ENCODE measurements at places on chromosomes 7 and 10.

- peak; percentile 31 for DNase-seq
Measured at GRCh38 chr7:139618482-139619366, 95.2 kb downstream of the CLEC2L start.

GRCh38 chr10:29189256-29189655 lies 99.6 kb upstream of the LYZL1 start:
- no peak for DNase-seq

GRCh38 chr7:80868566-80868965 lies 50.3 kb downstream of the SEMA3C start:
- DNase-seq, result no peak

GRCh38 chr7:45524445-45524844 lies 49.7 kb upstream of the ADCY1 start:
- DNase-seq, result no peak

- no peak for DNase-seq
Measured at GRCh38 chr7:36346260-36346831, 43.3 kb upstream of the ANLN start.

- DNase-seq, result no peak
Measured at GRCh38 chr10:85448716-85449115, 917.9 kb downstream of the GRID1 start.

DNA sequence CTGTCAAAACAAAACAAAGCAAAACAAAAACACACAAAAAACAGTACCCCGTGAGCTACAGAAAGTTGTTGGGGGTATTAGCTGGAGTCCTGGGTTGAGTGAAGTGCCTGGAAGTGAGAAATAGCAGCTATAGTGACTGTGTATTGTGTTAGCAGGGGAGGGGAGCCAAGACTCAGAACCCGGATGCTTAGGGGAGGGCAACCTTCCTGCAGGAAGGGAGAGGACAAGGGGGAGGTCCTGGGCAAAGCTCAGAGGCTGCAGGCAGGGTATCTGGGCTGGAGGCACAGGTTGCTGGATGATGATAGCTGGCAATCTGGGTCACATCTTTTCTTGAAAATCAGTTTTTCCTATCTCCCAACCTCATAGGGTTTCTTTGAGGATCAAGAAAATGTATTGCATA lies 75.8 kb upstream of the PARD3 start:
- DNase-seq, result no peak

DNA sequence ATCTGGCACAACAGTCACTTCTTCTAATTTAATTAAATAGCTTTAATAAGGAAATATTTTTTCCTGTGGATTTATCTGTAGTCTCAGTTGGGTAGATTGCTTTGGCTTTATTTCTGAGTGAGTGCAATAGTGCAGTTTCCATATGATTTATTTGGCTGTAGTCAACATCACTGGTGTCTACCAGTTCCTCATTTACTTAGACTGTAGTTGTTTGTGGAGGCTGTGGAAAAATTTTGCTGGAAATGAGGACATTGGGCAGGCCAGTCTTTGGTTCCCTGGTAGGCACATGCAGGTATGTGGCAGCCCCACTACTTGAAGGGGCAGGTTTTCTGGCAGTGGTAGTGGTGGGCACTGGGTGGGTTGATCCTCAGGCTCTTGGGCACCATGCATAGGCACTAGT lies 15.5 kb downstream of the TAS2R40 start:
- DNase-seq, result no peak

- no peak for DNase-seq
Measured at GRCh38 chr7:41205600-41205999, 497.3 kb downstream of the INHBA start.

DNA sequence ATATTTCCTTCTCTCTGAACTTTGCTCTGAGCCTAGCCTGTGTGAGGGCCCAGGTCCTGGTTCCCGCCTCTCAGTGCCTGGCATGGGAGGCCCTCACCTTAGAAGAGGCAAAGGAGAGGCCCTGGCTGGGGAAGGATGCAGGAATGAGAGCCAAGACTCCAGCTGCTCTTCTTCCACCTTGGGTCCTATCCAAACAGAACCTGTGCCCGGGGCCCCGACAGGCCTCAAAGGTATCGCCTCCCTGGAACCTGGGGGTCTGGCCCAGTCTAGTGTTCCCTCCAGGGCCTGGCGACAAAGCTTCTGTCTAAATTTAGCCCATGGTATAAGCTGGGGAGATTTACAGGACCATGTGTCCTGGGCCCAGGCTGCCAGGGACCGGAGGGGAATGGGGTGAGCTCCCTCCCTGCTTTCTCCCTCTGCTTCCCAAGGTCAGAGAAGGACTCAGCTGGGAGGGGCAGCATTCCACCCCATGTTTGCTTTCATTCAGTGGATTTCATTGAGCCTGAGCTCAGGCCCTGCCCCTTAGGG lies 12.0 kb upstream of the CRHR2 start:
- DNase-seq, result no peak

Data from activated CD4-positive, alpha-beta T cell treated with anti-CD3 and anti-CD28 coated beads for 24 hours (primary cell).